Activated CD8-positive, alpha-beta T cell treated with anti-CD3 and anti-CD28 coated beads for 36 hours (primary cell): ENCODE measurements at places on chromosomes 5 and 9. TPM values are rescaled to one million over a fixed set of nuclear protein-coding genes. Genes with fewer than 3 reads are reported as not detected.
A peak's percentile ranks its signal among the peaks of the same experiment; 100 is the strongest.

SPATA31C1 gene
- total RNA-seq = not detected

DNA sequence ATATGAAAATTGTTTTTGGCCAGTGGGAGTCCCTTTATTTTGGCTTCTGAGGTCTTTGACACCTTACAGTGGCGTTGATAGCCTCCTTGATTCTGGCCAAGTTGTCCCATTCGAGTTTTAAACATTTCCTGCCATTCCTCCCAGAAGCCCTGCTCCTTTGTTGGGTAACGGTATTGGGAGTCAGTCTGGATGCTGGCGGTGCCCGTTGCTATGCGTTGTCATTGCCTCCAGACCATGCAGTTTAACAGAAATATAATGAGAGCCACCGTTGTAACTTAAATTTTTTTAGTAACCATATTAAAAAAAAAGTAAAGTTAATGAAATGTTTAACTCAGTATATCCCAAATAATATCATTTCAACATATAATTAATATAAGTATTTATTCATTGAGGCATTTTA is 35.0 kb downstream of the GALNT12 start:
- no peak overlapping the region for H3K27ac ChIP-seq
- peaks cover 7% of the 10 kb centered on the region for H3K36me3 ChIP-seq
- no peaks in the 10 kb centered on the region for H3K4me1 ChIP-seq
- no peak for DNase-seq

HAVCR1 gene
- total RNA-seq = not detected

CDC20B gene
- not detected for total RNA-seq

DNA sequence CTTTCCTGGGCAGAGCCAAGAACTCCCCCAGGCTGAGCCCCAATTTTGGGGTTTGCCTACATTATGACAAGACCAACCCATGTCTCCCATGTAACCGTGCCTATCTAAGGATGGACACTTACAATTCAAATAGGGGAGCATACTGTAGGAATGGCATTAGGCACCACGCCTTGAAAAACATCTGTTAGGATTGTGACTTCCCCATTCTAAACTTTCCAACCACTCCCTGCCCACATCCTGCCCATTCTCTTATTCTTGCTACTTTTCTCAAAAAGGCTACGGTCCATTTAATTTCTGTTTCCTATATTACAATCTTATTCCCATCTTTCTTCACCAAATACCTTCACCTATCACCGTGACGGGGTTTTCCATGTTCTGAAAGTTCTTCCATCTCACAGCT is 99.2 kb downstream of the LPAR1 start:
- DNase-seq = no peak
- H3K27me3 ChIP-seq = peaks cover 1% of the 10 kb centered on the region
- H3K4me1 ChIP-seq = no peaks in the 10 kb centered on the region
- H3K27ac ChIP-seq = no peak overlapping the region
- no peaks in the 10 kb centered on the region for H3K36me3 ChIP-seq

AMBP gene
- total RNA-seq = not detected

FBLL1 gene
- total RNA-seq = not detected

GRCh38 chr5:131285703-131286399 is 22.0 kb downstream of the CDC42SE2 start:
- no peak overlapping the region for H3K4me3 ChIP-seq
- H3K4me1 ChIP-seq = peaks cover 75% of the 10 kb centered on the region
- DNase-seq = no peak
- H3K27me3 ChIP-seq = no peaks in the 10 kb centered on the region
- H3K36me3 ChIP-seq = peaks cover 54% of the 10 kb centered on the region

DNA sequence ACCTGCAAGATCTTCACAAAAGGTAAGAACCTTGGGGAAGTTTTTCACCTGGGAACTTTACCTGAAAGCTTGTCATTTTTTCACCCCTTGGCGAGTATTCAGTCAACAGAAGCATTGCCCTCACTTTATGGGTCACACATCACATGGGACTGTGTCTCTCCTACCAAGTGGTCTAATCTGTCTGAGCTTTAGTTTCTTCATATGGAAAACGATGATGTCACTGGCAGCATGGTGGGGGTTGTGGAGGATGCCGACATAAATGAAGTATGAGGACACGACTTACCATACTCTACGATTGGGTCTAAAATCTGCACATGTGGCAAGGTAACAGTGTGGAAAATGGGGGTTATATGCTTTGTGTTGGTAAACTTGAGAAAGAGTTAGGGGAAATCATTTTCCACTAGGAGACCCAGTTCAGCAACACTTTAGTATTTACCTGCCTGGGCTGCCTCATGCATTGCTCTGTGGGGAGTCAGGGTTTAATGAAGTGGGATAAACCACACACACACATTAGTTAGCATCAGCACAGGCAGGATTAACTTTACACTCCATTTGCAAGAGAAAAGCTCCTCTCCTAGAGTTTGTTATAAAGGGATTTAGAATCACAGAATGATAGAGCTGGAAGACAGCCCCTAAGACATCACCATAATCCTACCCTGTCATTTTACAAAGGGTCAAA is 19.8 kb upstream of the PAX5 start:
- H3K4me3 ChIP-seq = no peak overlapping the region
- DNase-seq = no peak
- H3K4me1 ChIP-seq = no peaks in the 10 kb centered on the region

ZCCHC10 gene
- total RNA-seq = 27.0 TPM

GRM6 gene
- not detected for total RNA-seq

DNA sequence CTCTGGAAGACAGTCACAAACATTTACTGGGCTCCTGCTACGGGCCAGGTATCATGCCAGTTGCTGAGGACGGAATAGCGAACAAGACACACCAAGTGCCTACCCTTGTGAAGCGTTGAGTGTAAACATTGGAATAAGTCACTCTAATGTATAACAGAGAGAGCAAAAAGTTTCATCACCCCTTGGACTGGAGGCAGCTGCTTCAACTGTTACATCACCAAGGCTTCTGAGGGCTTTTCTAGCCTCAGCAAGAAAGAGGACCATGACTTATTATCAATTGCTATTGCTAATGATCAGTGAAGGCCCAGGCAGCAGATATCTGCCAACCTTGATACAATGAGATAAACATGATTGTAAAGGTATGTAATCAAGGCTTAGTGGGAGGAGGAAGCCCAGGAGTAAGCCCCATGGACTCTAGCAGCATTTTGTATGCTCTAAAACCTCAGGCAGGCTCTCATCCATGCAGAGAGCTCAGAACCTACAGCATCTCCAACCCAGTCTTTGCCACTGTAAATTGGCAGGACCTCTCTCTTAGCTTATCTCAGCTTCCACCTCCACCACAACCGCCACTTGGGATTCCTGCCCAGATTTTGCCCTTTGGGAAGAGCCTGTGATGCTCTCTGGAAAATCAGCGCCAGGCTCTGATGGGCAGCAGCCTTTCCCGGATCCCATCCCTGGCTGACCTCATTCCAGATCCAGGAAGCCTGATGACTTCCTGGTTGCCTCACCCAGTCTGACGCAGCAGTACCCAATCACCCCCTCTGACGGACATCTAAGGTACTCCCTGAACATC is 54.5 kb downstream of the ADAM19 start:
- no peak overlapping the region for H3K4me3 ChIP-seq
- peaks cover 1% of the 10 kb centered on the region for H3K36me3 ChIP-seq
- peaks cover 8% of the 10 kb centered on the region for H3K4me1 ChIP-seq
- DNase-seq = no peak

PAEP gene
- total RNA-seq = not detected

DNA sequence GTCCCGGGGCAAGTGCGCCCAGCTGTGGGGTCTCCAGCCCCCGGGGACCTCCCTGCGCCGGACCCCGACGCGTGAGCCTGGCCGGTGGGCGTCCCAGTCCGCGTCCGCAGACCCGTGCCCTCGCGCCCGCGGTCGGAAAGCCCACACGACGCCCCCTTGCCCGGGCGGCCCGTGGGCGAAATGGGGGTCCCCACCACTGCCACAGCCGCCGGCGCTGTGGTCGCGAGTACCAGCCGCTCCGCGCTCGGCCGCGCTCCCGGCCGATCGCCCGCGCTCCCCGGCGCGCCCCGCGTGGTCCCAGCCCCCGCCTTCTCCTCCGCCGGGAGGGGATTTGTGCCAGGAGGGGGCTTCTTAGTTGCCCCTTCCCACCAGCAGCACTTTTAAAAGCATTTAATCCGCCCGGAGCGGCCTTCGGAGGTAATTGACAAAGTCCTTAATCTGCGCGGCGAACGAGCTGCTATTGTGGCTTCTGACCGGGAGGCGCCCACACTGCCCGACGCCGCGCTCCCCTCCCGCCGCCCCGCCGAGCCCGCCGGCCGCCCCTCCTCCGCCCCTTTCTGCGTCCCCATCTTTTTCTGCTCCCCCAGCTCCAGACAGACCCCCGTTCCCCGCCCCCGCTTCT is 469 bp upstream of the FIBCD1 start:
- DNase-seq = peak; percentile 14
- no peak overlapping the region for H3K4me3 ChIP-seq
- peaks cover 45% of the 10 kb centered on the region for H3K27me3 ChIP-seq
- peaks cover 7% of the 10 kb centered on the region for H3K4me1 ChIP-seq
- H3K36me3 ChIP-seq = no peaks in the 10 kb centered on the region

DNA sequence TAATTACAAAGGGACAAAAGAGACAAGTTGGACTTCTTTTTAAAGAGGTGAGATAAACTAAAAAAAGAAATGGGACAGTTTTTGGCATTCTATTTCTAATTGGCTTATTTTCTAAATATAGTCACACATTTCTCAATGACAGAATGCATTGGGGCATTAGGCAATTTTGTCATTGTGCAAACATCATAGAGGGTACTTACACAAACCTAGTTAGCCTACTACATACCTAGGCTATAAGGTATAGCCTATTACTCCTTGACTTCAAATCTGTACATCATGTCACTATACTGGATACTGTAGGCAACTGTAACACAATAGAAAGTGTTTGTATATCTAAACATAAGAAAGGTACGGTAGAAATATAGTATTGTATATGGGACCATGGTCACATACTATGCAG is 56.1 kb downstream of the LSM11 start:
- no peak for DNase-seq
- no peak overlapping the region for H3K4me3 ChIP-seq
- H3K4me1 ChIP-seq = no peaks in the 10 kb centered on the region
- no peaks in the 10 kb centered on the region for H3K27me3 ChIP-seq
- no peak overlapping the region for H3K27ac ChIP-seq
